ENCODE measurements at places on chromosomes 7 and 10.

DNA sequence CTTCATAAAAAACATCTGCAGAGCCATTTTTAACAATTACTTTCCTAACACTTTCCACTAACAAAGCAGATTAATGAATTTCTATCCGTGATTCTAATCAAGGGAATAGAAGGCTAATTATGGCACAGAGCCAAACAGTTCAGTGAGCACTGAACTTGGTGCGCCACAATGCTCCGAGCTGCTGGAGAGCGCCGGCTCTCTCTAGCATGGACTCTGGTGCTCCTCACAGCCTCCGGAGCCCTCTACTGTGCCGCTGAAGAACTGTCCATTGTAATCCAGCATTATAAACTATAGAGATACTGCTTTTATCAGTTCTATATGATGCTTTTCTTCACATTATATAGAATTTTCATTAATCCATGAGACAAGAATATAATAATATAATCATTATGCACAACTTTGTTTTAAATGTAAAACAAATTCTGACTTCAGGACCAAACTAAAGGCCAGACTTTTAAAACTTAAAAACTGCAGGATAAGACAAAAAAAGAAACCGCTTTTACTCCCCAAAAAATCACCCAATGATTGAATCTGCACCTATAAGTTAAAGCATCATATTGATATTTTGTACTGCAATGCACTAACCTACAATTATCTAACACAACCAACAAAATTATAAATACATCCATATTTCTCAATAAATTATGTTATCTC, 123.6 kb downstream of the RNF32 start:
- DNase-seq = peak; percentile 5

DNA sequence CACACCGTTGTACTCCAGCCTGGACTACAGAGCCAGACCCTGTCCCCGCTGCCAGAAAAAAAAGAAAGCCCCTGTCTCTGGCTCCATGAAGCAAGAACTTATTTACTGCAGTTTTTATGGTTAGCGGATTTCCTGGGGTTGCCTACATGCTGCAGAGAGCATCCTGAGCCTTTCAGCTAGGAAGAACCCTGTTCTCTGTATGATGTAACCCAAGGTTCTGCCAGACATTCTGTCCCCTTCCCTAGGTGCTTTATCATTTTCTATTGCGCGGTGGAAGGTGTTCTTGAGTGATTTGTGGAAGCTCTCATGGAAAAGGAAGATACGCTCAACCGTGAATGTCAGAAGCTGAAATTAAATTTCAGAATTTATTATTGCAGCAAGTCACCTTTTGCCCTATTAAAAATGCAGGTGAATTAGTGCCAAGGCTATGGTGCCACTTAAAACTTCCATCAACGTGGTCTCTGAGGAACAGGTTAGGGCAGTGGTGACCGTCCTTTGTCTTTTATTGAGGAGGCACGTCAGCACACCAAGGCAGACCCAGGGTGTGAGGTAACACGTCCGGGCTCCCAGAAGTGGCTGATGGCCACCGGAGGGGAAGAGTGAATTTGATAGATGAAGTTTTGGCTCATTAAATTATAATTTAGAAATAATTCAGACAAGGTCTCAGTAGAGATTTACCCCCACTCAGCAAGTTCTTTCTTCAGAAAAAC, 273.1 kb downstream of the PHTF2 start:
- no peak for DNase-seq

DNA sequence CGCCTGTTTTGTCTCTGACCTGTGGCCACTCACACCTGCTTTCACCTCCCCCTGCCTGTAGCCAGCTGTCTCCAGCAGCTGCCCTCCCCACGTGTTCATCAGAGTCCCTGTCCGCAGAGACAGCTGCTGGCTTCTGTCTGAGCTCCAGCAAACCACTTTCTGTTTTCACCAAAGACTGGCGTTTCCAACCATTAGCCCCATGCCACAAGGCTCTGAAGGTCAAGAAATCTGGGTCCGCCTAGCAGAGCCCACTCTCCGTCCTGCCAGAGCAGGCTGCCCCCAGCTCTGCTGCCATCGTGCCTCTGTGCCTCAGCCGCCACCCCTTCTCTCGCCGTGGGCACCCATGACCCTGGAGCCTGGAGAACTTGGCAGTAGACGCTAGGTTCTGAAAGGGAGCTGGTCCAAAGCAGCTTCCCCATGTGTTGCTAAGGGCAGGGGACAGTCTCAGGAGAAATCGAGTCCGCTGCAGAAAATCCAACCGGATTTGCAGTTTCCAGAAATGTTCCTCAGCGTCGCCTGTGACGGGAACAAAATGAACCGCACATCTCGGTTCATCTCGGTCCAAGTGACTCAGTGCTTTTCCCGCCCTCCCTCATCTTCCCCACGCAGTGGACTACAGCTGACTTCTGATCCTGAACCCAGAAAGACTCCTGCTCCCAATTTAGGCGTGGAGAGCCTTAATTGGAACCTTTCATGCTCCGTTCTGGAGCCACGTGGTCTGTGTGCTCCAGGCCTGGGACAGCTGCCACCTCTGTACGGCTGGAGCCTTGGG, 28.0 kb downstream of the TMEM120A start:
- DNase-seq = no peak

DNA sequence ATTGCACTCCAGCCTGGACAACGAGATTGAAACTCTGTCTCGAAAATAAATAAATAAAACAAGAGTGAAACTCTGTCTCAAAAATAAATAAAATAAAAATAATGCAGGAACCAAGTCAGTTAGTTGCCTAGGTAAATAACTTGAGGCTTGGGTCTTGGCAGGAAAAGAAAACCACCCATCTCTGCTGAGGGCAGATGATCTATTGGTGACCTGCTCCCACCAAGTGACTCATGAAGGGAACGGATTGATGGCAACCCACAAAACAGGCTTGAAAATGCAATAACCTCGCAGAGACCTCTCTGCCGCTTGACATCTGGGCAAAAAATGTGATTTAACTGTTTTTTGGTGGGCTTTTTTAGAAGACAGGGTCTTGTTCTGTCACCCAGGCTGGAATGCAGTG, 86.6 kb downstream of the CALN1 start:
- DNase-seq = no peak

DNA sequence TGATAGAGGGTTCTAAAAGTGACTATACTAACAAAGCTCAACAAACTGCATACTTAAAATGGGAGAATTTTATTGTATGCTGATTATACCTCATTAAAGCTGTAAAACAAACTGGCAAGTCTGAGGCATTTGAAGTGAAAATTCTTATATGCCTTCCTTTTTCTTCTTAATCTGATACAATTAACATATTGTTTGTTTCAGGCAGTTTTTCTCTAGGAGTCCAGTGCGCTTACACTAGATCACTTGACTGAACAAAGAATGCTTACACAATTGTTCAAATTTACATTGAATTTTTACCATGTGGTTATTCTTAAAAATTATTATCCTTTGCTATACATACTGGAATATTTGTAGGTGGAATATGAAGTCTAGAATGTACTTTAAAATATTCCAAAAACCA, 89.0 kb downstream of the GLCCI1 start:
- DNase-seq = no peak

GRCh38 chr7:70374772-70375533, 757.0 kb upstream of the GALNT17 start:
- no peak for DNase-seq

GRCh38 chr7:102004848-102005247, 187.4 kb downstream of the CUX1 start:
- no peak for DNase-seq

Data from kidney epithelial cell (primary cell).